Fibroblast of skin of left quadriceps (primary cell): ENCODE measurements at places on chromosomes 7 and 10.
A peak's percentile ranks its signal among the peaks of the same experiment; 100 is the strongest.

GRCh38 chr7:89776980-89777379 is 377.3 kb upstream of the STEAP1 start:
- no peak for DNase-seq

DNA sequence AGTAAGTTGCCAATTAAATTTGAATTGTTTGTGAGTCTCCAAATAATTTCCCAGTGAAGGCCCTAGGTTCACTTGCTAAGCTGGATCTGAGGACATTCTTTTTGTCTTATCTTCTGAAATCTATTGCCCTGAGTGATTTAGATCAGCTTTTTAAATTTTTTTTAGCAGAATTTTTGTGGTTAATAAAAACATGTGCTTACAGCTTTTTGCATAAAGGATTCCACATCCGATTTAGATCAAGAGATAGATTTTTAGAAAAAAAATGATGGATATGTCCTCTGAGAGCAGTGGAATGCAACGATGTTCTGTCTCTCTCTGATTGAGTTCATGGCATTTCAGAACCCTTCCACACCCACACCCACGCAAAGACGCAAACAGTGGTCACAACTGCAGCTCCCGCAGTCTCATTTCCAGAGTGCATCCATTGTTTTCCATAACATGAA is 358.8 kb downstream of the SUGCT start:
- peak; percentile 87 for DNase-seq

DNA sequence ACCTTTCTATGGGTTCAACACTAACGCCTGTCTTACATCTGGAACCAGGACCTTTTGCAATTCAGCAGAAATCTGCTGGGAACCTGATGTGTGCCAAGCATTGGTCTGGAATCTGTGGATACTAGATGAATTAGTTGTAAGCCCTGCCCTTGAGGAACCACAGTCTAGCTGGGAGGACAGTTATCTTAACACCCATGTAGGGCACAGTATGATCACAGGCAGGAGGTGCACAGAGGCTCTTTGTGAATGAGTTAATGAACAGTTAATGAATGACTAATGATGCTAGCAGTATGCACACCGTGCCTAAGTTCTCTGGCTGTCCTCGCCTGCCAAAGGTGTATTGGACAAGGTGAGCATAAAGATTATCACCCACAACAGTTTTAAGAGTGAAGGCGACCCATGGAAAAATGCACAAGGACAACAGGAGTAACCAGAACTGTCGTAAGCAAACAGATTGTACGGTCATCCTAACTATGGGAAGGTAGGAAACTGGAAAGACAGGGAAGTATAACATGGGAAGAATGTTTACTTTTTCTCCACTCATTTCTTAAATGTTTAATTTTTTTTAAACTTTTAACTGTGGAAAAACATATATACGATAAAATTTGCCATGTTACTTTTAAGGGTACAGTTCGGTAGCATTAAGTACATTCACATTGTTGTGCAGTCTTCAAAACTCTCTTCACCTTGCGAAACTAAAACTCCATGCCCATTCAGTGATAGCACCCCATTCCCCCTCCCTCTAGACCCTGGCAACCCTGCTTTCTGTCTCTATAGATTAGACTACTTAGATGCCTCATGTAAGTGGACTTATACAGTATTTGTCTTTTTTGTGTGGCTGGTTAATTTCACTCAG is 139.9 kb downstream of the CXCL12 start:
- DNase-seq: no peak

- DNase-seq: no peak
These were observed 75.1 kb downstream of the NHLRC2 start for GRCh38 chr10:113929522-113929921.

DNA sequence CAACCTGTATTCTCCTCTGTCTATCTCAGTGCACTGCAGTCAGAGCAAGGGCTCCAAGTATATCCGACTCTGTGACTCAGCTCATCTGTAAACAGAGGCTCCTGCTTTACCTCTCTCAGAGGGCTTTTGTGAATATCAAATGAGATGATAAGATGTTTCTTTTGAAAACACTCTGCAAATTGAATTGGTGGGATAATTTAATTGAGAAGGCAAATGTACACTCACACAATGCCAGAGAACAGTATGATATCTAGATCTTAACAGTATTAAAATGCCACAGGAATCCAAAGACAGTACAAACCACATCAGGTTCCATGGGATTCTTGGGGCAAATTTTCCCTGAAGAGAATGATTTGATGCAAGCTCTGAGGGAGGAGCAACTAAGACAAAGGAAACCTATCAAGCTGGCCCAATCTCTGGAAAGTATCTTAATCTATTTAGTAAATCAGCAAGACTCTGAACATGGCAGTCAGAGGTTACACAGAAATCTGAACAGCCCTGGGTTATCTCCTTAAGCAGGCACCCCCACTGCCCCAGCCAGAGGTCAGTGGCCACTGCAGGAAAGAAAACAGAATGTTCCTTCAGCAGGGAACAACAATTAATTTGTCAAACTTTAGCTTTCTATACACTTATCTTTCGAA is 45.9 kb downstream of the DOCK4 start:
- DNase-seq: no peak

GRCh38 chr10:75525646-75526045 is 94.2 kb downstream of the LRMDA start:
- no peak for DNase-seq

- no peak for DNase-seq
These were observed at the start of gene EN2 for GRCh38 chr7:155458111-155458877. Gene EN2, plus strand, starts transcription at chr7:155458129. Its CDS starts 249 bp downstream, at chr7:155458378.

DNA sequence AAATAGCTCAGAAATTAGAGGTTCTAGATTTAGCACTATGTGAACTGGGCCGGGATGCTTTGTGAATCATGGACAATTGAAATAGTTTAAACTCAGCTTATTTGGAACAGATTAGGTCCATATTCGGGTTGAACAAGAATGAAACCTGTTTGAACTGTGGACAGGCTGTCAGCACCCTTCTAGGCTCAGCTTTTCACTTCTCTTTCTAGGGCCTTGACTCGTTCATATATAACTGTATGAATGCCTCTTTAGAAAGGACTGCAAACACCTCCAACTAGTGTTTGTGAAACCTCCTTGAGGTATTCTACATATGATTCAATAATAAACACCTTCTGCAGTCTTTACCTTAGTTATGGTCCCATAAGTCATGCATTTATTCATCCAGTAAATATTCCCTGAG is 115.6 kb downstream of the REEP3 start:
- DNase-seq: no peak

- DNase-seq: no peak
These were observed 128.5 kb upstream of the CDK1 start for GRCh38 chr10:60649485-60650377.

- DNase-seq: peak; percentile 81
These were observed at the start of gene LRRC17 for GRCh38 chr7:102912742-102913141. Gene LRRC17, plus strand, starts transcription at chr7:102913000. Its CDS starts 20,914 bp downstream, at chr7:102933914.

DNA sequence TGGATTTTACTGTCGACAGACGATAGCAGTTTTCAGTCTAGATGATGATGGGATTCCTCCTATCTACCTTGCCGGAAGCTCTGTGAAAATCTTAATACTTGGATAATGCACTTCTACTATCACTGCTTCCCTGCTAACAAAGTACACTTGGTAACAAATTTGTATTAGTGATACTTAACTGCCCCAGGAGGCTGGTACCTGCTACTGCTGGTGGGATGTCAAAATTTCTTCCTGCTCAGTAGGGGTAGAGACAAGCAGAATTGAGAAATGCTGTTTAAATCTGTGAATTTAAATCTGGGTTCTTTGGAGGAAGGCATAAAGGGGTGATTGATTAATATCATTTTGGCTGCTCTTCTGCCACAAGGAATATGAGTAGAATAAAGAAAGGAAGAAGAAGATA is 99.8 kb upstream of the STRIP2 start:
- no peak for DNase-seq

GRCh38 chr7:148935451-148935850 is 51.4 kb upstream of the EZH2 start:
- no peak for DNase-seq

DNA sequence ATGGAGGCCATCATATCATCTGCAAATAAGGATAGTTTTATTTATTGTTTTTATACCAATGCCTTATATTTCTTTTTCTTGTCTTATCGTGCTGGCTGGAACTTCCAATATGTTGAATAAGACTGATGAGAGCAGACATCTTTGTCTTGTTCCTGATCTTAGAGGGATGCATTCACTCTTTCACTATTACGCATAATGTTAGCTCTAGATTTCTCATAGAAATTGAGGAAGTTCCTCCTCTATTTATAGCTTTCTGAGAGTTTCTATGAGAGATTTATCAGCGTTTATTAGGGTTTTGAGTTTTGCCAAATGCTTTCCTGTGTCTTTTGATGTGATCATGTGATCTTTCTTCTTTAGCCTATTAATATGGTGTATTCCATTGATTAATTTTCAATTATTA is 49.3 kb downstream of the COL28A1 start:
- no peak for DNase-seq
